ENCODE measurements at places on chromosomes 5 and 9.
A peak's percentile ranks its signal among the peaks of the same experiment; 100 is the strongest.

- DNase-seq: no peak
Observed at GRCh38 chr9:18333157-18333556, 140.8 kb upstream of the ADAMTSL1 start.

GRCh38 chr9:127295005-127295404, 30.4 kb downstream of the GARNL3 start:
- DNase-seq: no peak

DNA sequence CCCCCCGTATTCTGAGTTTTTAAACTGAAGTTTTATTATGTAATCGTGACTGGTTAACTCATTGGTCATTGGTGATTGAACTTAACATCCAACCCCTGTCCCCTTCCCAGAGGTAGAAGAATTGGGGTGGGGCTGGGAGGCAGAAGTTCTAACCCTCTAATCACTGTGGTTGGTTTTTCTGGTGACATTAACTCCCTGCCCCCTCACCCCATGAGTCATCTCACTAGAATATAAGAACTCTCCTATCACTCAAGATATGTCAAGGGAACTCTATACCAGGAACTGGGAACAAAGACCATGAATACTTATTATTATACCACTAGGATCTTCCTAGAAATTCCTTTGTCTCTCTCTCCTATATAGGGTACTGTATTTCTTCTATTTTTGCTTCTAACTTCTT, 52.3 kb upstream of the CAVIN4 start:
- DNase-seq: no peak

GRCh38 chr5:453725-454481, 10.9 kb downstream of the EXOC3 start:
- no peak for DNase-seq

DNA sequence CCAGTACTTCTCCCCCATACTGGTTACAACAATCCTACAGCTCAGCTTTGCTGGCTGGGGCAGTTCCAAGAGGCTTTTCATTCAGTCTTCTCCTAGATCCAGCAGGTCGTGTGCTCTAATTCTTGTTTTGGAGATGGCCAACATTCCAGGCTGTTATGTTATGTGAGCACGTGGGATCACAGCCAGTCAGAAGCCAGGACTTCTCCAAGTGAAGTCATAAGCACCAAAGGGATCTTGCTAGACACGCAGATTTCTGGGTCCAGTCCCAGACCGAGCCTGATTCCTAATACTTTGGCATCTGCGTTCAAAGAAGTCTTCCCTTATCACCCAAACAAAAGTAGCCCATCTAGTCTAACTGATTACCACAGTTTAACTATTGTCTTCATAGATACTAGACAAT, 1.4 kb upstream of the LARP1 start:
- DNase-seq: no peak

DNA sequence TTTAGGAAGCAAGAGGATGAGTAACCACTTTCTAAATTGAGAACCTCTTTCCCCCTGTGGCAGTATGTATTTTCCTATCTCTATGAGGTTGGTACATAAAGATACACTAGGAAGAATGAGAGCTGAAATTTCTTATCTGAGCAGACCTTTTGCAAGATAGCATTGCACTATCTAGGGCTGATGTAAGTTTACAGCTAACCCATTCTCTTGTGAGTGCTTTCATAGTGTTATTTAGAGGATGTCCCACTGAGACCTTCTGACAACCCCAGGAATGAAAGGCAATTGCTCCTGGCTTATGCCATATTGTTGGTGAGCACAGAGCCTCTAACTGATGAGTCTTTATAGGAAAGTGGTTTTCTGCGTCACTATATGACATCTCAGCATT, 1209.3 kb upstream of the CDH6 start:
- DNase-seq: no peak

DNA sequence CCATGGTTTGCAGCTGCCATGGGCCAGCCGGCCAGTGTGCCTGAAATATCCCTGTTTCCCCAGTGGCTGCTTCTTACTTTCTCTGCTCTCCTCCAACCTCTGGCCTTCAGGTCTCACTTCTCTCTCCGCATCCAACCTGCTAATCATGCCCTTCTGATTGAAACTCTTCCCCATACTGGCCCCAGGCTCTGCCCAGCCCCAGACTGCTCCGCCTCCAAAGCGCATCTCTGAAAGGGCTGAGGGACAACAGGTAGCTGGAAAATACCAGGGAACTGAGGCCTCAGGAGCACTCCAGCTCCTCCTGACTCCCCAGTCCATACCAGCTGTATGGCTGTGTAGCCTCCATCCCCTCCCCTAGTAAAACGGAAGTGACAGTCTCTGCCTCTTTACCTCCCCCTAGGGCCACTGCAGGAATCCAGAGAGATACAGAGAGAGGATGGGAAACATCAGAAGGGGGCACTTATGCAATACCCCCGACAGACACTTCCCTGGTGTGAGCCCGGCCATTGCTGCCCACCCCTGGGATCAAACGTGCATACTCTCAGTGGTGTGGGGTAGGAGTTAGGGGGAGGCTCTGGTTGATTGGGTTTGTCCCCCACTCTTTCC, 34.2 kb downstream of the PAX5 start:
- no peak for DNase-seq

DNA sequence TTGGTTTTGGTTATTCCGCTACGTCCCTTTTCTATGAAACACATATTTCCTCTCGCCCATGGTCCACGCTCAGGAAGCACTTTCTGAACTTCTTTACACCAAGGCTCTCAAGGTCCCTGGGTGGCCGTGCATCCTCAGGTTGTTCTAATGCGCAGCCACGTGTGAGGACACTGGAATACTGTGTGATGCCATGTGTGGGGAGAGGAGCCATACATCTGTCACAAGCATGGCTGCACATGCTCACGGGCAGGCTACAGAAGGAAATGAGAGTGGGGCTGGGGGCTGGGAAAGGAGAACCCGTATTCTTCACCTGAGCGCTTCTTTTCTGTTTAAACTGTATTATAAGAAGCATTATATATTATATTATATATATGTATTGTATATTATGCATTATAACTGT, 36.7 kb downstream of the PRRT1B start:
- DNase-seq: no peak

DNA sequence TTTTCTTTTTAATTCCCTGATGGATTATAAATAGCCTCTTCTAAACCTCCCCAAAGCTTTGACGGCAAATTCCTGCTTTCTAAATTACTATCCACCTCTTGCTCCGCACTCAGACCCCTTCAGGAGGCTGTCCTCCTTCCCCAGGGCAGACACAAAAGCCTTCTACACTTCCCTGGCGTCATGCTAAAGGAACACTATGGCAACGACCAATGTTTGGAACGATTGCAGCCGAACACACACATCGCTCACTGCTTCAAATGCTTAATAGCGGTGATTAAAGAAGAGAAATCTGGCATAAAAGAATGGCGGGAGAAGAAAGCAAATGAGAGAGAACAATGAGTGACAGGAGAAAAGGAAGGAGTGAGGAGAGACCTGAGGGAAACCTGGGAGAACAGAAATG, 297.3 kb downstream of the MLLT3 start:
- no peak for DNase-seq

DNA sequence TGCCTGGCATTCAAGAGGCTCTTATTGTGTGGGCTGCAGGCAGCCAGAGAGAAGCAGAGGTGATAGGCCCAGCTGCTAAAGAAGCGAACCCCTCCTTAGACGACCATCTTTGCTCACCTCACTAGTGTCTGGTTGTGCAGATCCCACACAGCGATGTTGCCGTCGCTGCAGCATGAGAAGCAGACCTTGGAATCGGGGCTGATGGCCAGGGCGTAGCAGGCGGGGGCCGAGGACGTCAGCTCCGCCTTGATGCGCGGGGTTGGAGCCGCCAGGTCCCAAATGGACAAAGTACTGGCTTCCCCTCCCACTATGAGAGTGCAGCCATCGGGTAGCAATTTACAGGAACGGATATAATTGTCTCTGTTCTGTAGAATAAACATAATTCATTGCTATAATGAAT, 98.7 kb downstream of the TLE1 start:
- DNase-seq: no peak

GRCh38 chr5:85395526-85395925, 1010.8 kb upstream of the EDIL3 start:
- DNase-seq: no peak

GRCh38 chr5:170626507-170627150, 122.8 kb downstream of the KCNIP1 start:
- DNase-seq: no peak

GRCh38 chr9:124973807-124974206, 32.9 kb upstream of the GOLGA1 start:
- no peak for DNase-seq

DNA sequence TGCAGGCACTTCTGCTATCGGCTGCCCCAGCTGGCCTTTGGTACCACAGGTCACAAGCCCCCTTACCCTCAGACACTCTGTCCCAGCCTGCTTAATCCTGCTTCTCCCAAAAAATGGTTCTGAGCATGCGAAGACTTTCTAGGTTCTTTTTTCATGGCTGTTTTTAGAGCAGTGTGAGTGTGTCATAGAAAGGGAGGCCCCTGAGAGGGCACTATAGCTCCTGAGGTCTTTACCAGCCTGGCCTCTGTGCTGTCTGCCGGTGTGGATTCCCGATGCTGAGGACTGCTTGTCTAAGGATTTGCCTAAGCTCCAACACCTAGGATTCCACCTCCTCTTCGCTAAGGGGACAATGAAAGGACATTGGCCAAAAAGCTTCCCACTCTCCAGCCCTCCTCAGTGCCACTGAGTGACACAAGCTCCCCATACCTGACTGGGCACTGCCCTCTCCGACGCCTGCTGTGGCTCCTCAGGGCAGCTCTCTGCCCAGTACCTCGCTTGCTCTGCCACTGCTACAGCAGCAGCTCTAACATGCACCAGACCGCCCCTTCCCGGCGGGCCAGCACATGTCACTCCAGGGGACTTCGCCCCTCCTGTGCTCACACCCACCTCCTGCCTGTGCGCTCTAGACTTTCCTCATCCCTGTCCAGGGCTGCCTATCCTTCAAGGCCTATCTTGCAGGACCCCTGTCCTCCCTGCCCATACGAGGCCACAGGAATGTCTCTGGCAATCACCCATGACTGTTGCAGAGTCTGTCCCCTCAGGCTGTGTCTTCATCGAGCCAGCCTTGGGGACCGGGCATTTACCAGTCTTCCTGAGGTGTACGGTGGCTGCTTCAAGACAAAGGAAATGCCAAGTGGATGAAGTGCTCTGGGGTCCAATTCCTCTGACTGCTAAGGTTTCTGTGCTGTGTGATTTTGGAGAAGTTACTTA, 21.0 kb downstream of the MACROH2A1 start:
- no peak for DNase-seq

GRCh38 chr9:20188616-20189369, 400.0 kb upstream of the SLC24A2 start:
- DNase-seq: no peak

GRCh38 chr5:56625541-56625940, 189.8 kb upstream of the MAP3K1 start:
- DNase-seq: no peak

GRCh38 chr5:135433681-135434426, 13.3 kb downstream of the DCANP1 start:
- DNase-seq: no peak

- no peak for DNase-seq
Observed at GRCh38 chr5:92401492-92401891, 1018.4 kb upstream of the ARRDC3 start.

GRCh38 chr5:69083412-69083811, 10.4 kb upstream of the SLC30A5 start:
- DNase-seq: peak; percentile 26

DNA sequence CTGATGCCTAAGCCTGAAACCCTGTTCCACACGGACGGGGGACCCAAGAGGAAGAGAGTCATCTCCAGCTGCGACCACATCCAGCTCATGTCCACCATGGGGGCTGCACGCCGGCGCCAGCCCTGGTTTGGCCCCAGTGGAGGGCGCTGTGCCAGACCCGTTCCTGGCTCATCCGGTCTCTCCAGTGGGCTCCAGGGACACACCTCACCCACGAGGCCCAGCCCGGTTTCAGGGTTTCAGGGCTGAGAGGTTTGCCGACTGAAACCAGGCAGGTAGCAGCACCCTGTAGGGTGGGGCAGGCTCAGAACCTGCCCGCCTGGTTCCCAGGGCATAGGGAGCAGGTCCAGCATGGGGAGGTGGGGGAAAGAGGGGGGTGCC, 71.4 kb upstream of the STXBP1 start:
- no peak for DNase-seq

Data from BE2C (cell line).